ENCODE measurements at places on chromosomes 6 and 20.

DNA sequence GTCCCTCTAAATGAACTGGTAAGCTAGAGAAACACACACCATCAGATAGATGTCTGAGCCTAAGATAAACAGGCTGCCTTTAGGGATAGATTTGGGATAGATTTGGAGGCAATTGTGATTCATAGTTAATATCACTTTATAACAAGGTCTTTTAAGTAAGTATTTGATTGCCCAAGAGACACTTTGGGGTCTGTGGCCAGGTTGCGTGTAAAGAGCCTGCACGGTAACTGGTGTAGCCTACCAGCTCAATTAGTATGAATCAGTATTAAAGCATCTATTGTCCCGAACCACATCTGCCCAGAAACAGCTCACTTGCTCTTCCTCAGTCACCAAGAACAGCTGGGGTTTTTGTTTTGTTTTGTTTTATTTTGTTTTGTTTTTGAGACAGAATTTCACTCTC lies 193.3 kb downstream of the SASH1 start:
- DNase-seq: no peak

DNA sequence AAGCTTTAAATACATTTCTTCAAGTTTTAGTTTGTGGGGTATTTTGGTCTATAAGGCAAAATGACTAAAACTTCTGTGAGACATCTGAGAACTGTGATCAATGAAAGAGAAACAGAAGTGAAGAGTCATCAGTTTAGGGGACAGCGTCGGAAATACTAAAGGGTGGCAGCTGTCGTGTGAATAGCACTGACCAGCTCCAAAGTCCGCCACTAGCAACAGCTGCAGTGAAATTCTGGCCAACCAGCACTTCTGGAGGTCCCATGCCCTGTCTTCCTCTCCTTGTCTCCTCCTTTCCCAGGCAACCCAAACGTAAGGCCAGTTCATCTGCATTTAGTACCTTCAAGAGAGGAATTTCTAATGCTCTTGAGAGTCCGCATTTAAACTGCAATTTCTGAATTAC lies 87.5 kb downstream of the DACT2 start:
- DNase-seq: no peak

- no peak for DNase-seq
Observed at GRCh38 chr6:139355172-139355571, 19.3 kb downstream of the CITED2 start.

DNA sequence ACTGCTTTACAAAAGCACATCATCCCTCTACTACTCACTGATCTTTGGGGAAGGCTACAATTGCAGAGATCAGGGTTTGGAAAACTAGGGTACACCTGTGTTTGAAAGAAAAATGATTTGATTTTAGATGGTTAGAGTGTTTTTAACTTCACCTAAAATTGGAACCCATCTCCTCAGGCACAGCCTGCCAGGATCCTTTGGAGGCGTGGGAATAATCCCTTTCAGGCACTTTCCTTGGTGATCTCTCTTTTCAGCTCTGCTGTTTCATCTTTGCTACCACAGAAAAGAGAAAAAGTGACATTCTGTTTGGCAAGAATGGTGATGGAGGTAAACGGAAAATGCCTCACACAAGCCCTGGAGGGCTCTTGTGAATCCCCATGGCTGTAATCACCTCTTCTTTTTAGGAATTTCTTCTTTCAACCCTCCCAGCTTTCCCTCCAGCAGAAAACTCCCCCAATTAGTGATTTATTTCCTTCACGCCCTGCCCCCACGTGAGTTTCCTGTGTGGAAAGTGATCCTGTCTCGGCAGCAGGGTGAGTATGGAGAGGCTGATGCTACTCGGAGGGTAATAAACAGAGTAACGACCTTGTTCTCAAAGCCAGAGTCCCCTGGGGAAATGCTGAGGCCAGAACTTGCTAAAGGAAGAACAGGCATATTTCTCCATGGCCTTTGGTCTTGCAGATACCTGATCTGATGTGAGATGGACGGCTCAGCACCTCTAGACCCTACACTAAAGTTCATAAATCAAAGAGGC lies 9.2 kb downstream of the KCNG1 start:
- no peak for DNase-seq

- DNase-seq: no peak
Observed at GRCh38 chr6:74657011-74657410, 548.8 kb downstream of the COL12A1 start.

All from T-helper 2 cell (primary cell).